ENCODE measurements at places on chromosomes 1 and 21. TPM values are rescaled to one million over a fixed set of nuclear protein-coding genes. Genes with fewer than 3 reads are reported as not detected.

The C1orf226 gene
- total RNA-seq = not detected

GRCh38 chr1:186829686-186830587, 1.2 kb downstream of the PLA2G4A start:
- DNase-seq = no peak

DNA sequence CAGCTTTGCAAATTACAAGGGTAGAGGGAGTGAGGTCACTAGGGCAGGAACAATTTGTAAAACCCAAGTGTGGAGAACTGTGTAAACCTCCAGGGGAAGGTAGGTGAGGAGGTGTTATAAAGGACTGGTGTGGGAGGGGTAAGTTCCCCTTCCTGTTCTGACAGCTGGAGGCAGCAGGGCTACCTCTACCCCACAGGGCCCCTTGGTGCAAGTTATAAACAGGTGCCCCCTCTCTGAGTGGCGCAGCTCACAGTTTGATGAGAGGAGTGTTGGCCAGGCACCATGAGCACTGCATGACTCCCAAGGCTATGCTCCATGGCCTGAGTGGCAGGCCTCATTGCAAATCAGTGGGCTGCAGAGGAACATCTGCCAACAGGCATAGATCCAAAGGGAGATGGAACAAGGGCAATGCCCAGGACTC, 41.0 kb downstream of the MFSD2A start:
- no peak for DNase-seq

DNA sequence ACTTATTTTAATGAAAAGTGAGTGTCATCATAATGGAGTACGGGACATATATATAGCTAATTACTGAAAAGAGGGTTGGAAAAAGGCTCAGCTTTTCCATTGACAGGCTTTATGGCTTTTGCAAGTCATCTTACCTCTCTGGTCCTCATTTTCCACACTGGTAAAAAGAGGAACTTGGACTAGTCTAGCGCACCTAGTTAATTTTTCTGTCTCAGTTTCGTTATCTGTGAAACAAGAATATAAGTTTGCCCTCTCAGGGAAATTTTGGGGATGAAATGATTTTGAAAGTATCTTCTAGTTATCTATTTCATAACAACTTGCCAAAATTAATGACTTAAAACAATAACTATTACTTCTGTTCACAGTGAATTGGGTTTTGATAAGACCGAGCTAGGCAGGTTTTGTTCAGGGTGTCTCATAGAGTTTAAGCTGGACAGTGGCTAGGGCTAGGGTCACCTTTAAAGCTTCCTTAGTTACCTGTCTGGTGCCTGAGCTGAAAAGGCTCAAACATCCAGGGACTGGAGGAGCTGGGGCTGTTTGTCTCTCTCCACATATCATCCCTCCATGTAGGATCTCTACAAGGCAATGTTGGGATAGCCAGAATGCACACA, 91.7 kb downstream of the TYW3 start:
- DNase-seq = no peak

DNA sequence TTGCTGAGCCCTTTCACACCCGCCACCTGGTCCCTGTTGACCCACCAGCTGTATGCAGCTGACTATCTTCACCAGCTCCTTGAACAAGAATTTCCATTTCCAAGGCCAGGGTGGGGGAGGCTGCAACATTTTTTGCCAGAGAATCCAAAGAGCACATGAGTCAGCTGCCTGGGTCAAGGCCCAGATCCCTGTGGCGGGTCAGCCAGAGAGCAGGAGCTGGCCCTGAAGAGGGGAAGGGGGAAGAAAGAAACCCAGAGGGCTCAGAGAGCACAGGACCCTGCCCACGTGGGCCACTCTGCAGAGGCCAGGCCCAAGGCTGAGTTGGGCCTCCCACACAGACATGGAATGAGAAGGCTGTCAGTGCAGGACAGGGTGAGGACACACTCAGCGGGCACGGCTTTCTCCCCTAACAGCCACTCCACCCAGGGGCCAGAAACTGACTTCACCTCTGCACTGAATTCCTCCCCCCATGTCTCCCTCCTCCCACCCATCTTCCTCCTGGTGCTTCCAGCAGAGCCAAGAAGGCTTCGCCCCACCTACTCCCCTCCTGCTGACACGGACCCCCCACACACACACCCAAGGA, 28.9 kb downstream of the S100A6 start:
- DNase-seq = no peak

DNA sequence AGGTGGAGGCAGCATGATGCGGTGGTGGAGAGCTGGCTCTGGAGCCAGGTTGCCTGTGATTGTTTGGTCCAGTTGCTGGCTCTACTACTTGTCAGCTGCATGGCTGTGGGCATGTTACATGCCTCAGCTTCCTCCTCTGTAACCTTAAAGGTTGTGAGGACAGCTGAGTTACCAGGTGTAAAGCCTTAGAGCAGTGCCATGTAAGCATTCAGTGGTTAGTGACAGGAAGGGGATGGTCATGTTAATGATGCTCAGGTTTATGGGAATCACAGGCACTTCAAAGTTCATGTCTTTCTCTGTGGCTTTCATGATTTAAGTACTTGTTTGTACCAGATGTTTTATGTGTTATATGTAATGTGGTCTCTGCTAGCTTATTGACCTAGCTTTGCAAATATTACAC, 32.6 kb downstream of the PTGFRN start:
- no peak for DNase-seq

The PRSS38 gene
- not detected for total RNA-seq

The CFAP74 gene
- not detected for total RNA-seq

The SNX7 gene
- total RNA-seq = 59.9 TPM

DNA sequence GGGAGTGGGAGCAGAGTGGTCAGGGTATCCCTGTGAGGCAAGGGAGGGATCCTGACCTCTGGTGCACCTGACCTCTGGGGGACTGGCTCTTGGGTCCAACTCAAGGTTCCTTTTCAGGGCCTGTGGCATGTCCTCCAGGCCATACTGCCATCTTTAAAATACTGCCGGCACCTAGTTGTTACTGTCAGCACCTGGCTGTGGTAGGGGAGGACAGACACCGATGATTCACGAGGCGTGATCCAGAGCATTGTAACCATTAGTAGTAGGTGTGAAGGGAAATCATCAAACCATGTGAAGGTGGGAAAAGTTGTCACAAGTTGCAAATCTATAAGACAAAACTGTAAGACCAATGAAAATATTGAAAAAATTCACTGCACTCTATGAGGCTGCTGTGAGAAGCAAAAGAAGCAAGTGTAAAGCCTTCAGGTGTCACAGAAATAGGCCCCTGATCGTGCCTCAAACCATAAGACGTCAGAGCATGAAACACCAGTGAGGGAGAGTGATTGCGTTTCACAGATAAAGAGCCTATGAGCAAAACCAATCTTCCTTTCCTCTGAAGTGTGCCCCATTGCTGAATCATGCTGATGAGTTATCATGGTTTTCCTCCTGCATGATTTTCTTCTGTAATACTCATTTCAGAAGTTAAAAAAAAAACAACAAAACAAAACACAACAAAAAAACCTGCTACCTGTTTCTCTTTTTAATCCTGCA, 55.3 kb downstream of the CDC7 start:
- DNase-seq = no peak

DNA sequence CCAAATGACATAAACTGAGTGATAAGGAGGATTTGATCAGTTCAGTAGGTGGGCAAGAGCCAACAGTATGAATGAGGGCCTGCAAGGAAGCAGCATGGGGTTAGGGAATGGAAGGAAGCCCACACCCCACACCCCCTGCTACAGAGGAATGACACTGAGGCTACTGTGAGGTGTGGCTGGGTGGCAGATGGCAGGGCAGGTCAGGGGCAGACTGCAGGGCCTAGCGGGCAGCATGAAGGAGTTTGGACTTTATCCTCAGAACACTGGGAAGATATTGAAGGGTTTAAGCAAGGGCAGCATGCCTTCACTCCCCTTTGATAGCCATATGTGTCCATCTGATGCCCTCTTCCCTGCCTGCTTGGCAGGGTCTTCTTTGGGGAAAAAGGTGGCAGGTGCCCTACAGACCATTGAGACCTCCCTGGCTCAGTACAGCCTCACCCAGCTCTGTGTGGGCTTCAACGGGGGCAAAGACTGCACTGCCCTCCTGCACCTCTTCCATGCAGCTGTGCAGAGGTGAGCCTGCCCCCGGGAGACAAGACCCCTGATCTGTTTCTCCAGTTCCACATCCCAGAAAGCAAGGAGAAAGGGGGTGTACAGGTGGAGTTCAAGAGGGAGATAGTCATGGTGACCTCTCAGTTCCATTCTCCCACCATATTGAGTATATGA, 4.1 kb upstream of the LENEP start:
- DNase-seq = no peak

DNA sequence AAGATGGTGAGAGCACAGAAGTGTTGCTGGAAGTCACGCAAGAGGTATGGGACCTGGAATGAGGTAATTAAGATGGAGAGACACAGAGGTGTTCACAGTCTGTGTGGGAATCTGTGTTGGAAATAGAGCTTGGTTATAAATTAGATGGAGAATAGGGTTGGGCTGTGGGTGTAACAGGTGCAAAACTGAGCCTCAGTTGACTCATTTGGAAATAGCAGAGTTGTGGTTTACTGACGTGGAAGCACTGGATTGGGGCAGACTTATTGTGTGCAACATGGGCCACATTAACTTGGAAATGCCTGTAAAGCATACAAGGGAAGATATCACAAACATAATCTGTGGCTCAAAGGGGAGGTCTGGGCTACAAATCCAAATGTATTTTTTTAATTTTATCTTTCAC, 13.0 kb downstream of the CAMSAP2 start:
- DNase-seq = no peak

DNA sequence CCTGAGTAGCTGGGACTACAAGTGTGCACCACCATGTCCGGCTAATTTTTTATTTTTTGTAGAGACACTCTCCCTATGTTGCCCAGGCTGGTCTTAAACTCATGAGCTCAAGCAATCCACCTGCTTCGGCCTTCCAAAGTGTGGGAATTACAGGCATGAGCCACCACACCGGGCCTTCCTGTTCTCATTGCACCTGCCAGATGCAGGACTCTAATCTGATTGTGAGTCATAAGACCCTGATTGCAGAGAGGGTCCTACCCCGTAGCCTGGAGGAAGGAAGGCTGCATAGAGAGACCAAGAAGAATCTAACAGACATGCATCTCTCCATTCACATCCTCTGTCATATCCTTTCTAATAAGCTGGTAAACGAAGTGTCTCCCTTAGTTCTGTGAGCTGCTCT, 19.5 kb upstream of the CGN start:
- DNase-seq = no peak

GRCh38 chr1:109312246-109312645, 5.4 kb upstream of the MYBPHL start:
- no peak for DNase-seq

DNA sequence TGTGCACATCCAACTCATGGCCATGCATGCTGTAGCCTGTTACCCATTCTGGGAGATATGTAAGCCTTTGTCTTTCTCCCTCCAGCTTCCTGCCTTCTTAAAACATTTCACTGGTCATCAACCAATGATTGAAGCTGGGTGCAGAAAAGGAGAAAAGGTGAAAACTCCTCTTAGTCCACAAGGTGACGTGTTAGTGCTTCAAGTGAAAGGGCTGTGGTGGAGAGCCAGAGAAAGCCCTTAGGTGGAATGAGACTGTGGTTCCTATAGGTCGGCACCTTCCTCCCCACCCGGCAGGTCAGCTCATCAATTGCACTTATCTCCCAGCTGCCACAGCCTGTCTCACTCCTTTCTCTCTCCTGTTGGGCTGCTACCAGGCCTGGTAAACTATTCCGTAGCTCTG, 30.4 kb downstream of the ERG start:
- no peak for DNase-seq

The ADORA1 gene
- total RNA-seq = 87.9 TPM

The ERG gene
- not detected for total RNA-seq

DNA sequence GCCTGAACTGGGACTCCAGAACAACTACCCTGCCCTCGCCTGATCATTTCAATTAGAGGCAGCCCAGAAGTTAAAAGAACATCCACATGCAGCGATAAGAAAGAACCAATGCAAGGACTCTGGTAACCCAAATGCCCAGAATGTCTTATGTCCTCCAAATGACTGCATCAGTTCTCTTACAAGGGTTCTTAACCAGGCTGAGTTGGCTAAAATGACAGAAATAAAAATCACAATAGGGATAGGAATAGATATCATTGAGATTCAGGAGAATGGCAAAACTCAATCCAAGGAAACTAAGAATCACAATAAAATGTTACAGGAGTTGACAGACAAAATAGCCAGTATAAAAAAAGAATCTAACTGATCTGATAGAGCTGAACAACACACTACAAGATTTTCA, 80.1 kb upstream of the PTGFR start:
- DNase-seq = no peak

- no peak for DNase-seq
These were observed 152.7 kb downstream of the PIK3R3 start for GRCh38 chr1:45979778-45980176.

DNA sequence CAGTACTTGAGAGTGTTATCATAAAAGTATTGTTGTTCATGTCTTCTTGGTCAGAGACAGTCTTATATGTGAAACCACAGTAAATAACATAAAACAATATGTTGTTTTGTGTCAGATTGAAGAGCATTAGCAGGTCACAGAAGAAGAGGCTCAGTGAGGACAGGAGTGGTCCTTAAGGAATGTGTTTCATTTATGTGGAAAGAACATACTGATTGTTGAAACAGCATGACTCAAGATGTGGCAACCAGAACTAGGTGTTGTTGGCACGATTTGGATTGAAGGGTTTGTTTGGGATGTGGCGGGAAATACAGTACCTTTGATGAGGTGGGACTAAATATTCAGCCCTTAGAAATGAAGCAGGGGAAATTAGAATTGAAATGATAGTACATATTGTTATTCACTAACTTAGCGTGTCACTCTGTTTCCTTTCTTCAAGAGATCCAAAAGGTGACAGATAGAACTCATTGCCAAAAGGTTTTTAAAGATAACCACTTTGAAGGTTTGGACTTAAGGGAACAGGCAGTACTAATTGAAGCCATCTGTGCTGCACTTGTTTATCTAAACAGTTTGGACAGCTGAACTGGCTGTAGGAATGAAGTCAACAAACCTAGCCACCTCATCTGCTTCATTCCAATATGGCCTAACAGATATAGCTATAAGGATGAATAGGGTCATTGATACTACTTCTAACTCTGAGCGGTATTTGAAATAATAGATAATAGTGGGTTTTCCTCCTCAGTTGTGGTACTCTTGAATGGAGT, 14.4 kb downstream of the RALGPS2 start:
- DNase-seq = no peak

DNA sequence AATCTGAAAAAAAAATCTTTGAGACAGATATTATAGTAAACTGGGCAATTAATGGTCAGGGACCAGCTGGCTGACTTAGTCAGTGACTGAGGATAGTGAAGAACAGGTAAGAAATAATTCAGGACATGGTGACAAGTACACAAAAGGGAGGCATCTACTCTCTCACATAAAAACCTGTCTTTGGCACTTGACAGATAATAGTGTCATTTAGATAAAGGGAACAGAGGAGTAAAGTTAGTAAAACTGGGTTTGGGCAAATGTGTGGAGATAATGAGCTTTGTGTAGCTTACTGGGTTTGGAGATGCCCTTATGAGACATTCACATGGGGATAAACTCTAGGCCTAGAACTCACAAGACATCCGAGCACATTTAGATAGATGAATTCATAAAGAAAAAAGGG, 4.0 kb downstream of the SSX2IP start:
- no peak for DNase-seq

All from Caki2 (cell line).